GOT3 (cell line): ENCODE measurements at places on chromosomes 4 and X.

DNA sequence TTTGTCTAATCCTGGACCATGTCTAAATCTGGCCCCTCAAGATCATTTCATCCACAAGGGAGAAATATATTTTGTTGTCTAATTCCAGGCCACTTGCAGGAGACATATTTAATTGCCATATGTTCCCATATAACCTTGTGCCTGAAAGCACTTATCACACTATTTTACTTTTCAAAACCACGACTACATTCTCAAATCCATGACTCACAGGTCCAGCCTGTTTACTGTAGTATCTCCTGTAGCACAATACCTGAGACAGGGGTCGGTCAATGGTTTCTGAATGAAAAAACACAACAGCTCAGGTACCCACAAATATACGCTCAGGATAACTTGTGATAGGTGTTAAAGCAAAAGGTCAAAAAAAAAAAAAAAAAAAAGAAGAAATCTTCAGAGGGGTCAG, 60.9 kb downstream of the SEC24D start:
- no peak for DNase-seq

GRCh38 chrX:372856-373640, 13.7 kb downstream of the PPP2R3B start:
- no peak for DNase-seq

GRCh38 chr4:24330172-24330571, 254.2 kb downstream of the DHX15 start:
- no peak for DNase-seq

DNA sequence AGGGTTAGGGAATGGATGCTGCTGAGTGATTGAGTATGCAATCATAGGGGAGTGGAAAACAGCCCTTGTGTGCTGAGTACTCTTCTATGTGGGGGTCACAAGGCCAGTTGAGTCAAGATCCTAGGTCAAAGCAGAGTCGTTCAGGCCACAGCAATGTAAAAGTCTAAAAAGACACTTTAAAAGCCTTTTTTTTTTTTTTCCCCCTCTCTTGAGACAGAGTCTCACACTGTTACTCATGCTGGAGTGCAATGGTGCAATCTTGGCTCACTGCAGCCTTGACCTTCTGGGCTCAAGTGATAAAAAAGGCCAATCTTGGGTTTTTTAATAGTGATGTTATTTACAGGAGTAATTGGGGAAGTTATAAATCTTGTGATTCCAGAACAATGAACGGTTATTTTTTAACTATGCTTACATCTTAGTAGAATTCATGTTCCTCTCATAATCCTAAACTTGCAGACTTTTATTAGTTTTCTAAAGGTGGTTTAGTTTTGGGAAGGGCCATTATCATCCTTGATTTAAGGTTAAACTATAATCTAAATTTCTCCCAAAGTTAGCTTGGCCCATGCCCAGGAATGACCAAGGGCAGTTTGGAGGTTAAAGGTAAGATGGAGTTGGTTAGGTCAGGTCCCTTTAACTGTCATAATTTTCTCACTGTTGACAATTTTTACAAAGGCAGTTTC, 82.2 kb upstream of the BMP2K start:
- DNase-seq: no peak

- no peak for DNase-seq
Measured at GRCh38 chr4:182233310-182234090, 9.7 kb upstream of the TENM3 start.
